ENCODE measurements at places on chromosomes 2 and 18.

GRCh38 chr2:129301431-129301913 is 678.0 kb upstream of the RAB6C start:
- DNase-seq = no peak

GRCh38 chr2:241532733-241533601 is 24.6 kb upstream of the STK25 start:
- no peak for DNase-seq

DNA sequence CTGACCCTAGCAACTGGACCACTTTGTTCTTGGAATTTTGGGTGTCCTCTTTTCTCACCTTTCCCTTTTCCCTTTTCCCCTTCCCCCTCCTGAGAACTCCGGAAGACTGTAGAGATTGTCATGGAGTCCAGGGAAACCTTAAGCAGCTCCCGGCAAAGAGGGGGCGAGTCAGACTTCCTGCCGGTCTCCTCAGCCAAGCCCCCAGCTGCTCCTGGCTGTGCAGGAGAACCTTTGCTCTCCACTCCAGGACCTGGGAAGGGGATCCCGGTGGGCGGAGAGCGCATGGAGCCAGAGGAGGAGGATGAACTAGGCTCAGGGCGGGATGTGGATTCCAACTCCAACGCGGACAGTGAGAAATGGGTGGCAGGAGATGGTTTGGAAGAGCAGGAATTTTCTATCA is 20.5 kb downstream of the SETBP1 start:
- no peak for DNase-seq

DNA sequence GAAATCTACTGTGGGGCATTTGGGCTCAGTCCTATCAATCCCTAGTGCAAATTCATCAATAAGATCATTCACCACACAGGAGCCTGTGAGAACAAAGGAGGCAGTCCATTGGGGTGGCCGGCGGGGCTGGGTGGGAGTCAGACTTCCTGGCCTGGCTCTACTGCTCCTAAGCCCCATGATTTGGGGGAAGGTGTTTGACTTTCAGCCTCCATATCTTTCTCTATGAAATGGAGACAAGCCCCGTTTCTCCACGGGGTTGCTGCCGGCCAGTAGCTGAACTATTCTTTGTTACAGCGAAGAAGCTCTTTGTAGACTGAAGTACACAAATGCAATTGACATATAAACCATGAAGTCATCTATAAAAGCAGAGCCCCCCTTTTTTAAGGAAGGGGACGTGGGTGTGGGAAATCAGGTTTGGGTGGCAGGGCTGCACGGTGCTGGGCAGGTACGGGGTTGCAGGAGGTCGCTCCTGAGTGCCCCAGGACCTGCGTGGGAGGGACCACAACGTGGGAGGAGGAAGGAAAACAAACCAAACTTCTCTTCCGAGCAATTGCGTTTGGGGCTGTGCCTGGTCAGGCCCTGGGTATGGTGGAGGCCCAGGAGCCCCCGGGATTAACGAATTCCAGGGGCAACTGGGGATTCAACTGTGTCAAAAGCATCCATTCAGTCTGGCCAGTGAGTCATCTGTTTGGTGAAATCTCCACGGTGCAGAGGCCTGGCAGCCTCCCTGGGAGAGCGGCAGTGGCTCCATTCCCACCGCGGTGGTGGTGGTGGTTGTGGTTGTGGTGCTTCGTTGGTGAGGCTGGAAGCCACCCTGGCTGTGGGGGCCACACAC is 18.2 kb downstream of the FBLN7 start:
- no peak for DNase-seq

- DNase-seq = no peak
Measured at GRCh38 chr2:217790195-217790594, 212.6 kb downstream of the TNS1 start.

DNA sequence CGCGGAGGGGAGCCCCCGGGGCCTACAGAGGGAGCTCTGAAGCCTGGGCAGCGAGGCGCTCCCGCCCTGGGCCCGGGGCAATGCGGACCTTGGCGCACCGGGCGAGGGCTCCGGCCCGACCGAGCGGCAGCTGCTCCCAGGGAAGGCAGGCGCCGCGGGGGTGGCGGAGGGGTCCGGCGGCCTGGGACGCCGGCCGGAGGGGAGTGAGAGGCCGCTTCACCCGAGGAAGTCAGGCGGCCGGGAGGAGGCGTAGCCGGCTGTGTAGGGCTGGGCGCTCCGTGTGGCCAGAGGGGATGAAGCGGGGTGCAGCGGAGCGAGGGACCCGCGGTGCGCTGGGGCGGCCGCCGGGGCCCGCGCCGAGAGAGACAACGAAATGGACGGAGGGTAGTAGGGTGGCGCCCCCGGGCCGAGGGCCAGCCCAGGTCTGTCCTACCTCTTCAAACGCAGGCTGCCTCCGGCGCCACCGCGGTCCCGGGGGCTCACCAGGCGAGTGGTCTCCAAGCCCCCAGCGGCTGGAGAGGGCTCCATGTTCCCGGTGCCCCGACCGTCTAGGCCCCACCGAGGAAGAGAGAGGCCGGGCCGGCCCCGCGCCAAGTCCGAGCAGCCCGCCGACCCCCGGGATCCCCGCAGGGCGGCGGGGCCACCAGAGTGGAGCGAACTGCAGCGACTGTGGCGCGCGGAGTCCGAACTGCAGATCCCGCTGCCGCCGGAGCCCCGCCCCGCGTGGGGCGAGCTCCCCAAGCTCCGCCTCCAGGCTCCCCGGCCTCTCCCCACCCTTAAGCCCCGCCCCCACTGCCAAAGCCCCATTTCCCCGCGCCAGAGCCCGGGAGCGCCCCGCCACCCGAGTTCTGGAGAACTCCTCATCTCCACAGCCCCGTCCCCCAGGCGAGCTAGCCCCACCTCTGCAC is at the start of gene SLC30A3:
SLC30A3 (minus strand) TSS at position 669 of the 908 bp plus-strand sequence; CDS start at position 528, 141 bp downstream.
- DNase-seq = peak; percentile 28

DNA sequence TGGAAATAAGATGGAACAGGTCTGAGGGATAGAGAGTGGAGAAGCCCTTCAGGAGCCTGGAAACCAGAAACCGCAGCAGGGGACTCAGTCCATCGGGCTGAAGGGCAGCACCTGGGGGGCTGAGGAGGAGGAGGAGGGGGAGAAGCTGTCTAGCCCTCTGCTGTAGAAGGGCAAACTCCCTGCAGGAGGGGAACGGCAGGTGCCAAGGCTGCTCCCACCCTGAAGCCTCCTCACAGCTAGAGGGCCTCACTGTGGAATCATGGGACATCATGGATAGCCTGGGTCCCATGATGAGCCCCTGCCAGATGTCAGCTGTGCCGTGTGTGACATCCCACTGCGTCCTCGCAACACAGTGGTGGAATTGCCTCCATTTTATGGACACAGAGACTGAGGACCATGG is 435 bp downstream of the MYO7B start:
- DNase-seq = no peak

GRCh38 chr18:62388855-62389760 is 64.0 kb downstream of the TNFRSF11A start:
- DNase-seq = no peak

- no peak for DNase-seq
Measured at GRCh38 chr18:74784752-74785151, 187.1 kb downstream of the ZNF407 start.

- no peak for DNase-seq
Measured at GRCh38 chr2:144996225-144996795, 476.4 kb upstream of the ZEB2 start.

GRCh38 chr2:216606551-216607276 is 26.5 kb upstream of the IGFBP2 start:
- no peak for DNase-seq

GRCh38 chr2:146721486-146721885 is 1123.3 kb upstream of the ACVR2A start:
- DNase-seq = no peak

Data from activated CD4-positive, CD25-positive, alpha-beta regulatory T cell (primary cell).